ENCODE measurements at places on chromosomes 4 and X.
A peak's percentile ranks its signal among the peaks of the same experiment; 100 is the strongest.

DNA sequence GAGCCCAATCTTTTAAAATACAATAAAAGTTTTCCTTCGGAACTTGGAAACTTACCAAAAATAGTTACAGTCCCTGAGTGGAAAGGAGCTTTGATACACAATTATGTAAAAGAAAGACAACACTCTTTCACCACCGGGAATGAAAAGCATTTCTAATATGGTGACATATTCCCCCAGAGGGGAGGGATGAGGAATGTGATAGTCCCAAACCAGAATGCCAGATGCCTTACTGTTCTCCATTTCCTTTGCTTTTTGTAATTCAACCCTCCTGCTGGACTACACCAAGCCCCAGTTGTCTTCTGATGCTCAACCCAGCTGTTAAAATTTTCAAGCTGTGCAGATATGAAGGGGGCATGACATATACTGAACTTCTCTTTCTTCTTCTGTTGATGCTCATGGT, 4.1 kb downstream of the PRIMPOL start:
- no peak for DNase-seq

DNA sequence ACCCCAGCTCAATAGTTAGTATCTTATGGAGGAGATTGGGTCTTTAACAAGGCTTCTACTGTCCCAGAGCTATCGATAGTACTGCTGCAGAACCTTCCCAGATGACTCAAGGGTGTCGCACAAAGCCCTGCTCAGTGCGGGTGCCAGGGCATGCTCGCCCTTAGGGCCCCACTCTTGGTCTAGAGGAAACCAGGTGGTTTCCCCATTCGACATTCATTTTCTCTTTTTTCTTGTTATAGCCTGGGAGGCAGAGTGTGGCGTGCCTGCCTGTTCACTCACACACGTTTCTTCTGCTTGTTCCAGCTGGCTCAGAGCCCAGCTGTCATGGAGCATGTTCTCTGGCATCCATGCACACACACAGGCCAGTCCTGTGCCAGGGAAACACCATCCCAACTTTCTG, 144.5 kb downstream of the SMIM20 start:
- DNase-seq, result no peak

DNA sequence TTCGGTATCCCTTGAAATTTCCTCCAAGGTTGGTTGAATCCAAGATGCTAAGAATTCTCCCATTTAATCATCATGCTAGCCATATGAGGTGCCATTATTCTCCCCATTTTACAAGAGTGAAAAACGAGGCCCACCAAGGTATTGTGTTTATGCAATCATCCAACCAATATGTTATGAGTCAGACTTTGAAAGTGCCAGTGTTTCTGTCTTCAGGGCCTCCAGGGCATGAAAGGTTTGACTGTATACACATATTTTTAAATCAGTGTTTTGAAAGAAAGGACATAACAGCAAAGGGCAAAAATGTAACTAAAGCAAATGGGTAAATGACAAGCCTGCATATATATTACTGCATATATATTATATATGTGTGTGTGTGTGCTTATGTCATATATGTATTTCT, 541.2 kb upstream of the SMIM31 start:
- no peak for DNase-seq

- DNase-seq, result peak; percentile 55
These were observed 196.0 kb upstream of the PSAPL1 start for GRCh38 chr4:7630568-7631287.

All from dermis microvascular lymphatic vessel endothelial cell (primary cell).